ENCODE measurements at places on chromosomes 11 and 22.

- DNase-seq = no peak
Observed at GRCh38 chr11:64713016-64713707, 9.8 kb downstream of the NRXN2 start.

DNA sequence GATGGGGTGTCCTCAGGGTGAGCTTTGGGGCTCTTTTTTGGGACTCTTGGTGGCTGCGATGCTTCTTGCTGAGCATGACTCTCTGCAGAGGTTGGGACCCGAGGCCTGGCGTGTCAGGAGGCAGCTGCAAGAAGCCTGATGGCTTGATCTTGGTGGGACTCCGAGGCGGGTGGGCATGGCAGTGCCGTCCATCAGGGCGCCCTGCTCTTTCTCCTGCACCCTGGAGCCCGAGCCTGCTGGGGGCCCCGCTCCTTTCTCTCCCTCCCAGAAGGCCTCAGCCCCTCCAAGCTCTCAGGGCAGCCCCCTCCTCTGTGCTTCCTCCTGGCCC lies 432.7 kb downstream of the TBC1D22A start:
- DNase-seq = no peak

GRCh38 chr11:95512682-95513081 lies 276.9 kb downstream of the FAM76B start:
- DNase-seq = no peak

DNA sequence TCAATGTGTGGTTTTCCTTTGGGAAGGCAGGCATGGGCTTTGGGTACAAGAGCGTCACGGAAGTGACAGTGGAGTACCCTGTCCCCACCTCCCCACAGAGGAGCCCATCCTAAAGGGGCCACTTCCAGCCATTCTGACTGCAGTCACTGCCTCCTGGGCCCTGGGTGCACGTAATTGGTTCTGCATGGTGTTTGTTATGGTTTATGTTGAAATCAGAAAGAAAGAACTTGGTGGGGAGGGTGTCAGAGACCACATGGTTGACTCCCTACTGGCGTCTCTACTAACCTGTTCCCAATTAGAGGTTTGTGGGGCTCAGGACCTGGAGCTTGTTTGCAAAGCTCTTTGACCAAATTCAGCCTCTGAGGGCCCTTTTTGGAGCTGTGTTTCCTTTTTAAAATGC lies 40.8 kb downstream of the RIBC2 start:
- no peak for DNase-seq

DNA sequence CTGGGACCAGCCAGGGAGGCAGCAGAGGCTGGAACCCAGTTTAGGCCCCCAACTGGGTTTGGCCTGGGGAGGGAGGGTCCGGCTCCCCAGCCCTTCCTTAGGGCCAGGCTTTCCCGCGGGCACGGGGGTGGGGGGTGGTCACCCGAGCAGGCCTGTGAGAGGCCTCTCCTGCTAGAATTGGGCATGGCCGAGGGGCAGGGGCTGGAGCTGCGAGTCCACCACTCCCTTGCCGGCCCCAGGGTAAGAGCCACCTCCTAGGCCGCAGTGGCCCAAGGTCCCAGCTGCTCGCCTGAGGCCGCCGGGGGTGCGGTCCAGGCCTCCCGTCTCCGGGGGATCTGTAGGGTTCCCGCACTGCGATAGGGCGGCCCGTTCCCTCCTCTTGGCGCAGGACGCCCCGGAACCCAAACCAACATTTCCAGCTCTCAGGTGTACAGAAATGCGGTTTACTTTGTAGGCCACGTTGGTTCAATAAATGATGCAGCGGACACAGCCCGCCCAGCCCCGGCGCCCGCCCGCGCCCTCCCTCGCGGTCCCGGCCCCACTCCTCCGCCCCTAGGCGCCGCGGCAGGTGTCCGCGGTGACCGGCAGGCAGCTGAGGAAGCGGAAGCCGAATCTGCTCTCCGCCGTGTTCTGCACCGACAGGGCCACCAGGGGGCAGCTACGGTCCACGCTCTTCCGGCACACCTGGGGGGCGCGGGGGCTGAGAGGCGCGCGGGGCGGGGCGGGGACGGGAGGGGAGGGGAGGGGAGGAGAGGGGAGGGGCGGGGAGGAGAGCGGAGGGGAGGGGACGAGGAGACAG lies 5.9 kb downstream of the LMNTD2 start:
- no peak for DNase-seq

DNA sequence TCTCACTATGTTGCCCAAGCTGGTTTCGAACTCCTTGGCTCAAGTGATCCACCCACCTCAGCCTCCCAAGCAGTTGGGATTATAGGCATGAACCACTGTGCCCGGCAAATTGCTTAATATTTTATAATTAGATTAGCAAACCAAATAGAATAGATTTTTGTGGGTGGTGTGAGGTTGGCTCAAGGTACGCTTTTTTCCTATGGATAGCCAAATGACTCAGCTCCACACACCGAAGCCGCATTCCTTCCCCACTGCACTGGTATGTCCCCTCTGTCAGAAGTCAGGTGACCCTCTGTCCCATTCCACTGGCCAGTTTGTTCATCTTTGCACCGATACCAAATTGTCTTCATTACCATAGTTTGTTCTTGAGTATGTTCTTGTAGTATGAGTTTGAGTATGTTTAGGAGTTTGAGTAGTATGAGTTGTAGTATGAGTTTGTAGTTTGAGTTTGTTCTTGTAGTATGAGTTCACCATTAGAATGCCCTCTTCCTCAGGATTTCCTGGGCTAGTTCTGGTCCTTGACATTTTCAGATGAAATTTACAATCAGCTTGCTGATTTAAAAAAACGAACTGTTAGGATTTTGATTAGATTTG lies 19.4 kb downstream of the SUSD2 start:
- no peak for DNase-seq

DNA sequence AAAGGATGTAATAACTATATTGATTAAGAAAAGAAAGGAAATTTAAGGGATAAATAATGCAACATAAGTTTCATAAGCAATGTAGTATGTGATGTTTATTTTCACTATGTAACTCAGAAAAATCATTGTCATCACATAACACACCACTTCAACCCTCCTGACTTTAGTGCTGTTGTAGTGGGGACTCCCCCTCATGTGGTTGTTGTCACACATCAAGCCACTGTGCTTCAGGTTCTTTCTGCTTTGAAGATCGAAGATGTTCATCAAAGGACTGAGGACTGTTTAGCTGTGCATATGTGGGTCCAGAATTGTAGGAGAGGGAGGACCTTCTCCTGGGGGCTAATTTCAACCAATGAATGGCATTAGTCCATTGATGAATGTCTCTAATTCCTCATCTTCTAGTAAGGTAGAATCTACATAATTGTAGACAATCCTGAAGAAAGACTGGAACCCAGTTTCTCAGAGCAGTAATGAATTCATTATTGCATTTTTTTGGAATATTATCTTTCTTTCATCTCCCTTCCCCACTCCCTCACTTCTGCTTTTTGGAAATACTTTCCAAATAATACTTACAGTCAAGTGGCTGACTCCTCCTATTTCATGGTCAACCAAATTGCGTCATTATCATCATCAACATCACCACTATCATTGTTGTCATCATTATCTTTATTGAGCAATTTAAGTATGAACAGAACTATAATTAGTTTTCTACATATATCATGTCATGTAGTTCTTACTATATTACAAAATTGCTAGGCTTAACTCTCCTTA lies 9.8 kb upstream of the CARD16 start:
- DNase-seq = no peak

GRCh38 chr11:35121326-35121865 lies 17.6 kb upstream of the CD44 start:
- DNase-seq = no peak

DNA sequence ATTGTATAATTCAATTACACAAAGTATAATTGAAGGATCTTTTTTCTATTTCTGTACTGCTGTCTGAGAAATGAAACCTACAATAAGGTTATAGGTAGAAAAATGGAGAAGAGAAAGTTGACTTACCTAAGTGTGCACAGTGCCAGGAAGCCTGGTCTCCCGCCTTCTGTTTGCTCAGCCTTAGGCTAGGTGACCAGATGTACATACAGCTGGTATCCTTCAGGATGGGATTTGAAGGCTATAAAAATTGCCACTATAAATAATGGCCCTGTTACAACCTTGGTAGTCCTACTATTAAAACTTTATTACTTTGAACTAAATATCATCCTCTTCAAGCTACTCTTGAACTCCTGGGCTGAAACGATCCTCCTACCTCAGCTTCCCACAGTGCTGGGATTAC lies 19.7 kb downstream of the OR51E2 start:
- no peak for DNase-seq

- DNase-seq = no peak
Observed at GRCh38 chr22:21624120-21624879, 5.5 kb downstream of the YDJC start.

- no peak for DNase-seq
Observed at GRCh38 chr11:12824281-12825041, 150.2 kb downstream of the TEAD1 start.

DNA sequence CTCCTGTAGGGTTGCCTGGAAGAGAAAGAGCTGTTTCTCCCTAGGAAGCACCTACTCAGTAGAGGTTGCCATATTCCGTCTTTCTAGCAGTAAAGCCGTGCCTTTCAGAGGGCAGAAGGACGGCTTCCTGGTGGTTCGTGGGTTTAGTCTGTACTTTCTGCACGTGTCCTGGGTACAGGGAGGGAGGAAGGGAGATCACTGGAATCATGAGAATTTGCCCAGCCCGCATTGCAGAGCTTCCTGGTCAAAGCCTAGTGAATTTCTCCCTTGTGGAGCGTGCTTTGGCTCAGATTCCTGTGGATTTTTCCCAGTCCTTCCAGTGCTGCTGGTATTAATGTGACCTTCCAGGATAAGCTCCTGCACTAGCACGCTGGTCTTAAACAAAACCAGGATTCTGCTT lies 44.9 kb downstream of the GRAMD1B start:
- no peak for DNase-seq

GRCh38 chr11:106983991-106984390 lies 34.3 kb downstream of the GUCY1A2 start:
- no peak for DNase-seq
